ENCODE measurements at places on chromosomes 2 and 18.

- DNase-seq: no peak
Measured at GRCh38 chr18:48019557-48020325, 89.3 kb upstream of the SMAD2 start.

DNA sequence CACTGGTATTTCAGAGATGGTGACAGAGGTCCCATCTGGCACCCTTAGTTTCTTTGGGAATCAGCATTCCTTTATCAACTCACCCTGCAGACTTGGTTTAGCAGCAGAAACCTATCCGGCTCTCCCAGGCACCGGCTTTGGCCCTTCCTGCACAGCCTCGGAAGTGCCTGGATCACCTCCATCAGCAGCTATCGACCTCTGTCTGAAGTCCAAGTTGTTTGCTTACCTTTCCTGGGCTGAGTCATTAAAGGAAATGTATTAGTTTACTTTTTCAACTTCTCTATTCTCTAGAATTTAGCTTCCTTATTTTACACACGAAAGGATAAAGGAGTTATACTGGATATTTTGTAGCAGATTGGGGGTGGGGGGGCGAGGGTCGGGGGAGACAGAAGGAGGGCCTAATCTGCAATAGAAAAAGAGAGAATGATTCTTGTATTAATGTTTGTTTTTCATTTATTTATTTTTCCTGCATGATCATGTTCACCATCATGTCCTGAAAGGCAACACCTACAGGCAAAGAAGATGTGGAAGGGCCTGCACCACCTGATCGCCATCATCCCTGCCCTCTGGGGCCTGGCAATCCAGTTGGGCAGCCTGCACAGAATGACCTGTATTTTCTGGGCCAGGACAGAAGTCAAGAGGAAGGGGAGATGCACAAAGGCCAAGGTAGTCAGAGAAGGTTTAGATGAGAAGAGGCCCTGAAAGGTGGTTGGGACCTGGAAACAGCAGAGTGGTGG is 22.1 kb upstream of the MAT2A start:
- DNase-seq: no peak

DNA sequence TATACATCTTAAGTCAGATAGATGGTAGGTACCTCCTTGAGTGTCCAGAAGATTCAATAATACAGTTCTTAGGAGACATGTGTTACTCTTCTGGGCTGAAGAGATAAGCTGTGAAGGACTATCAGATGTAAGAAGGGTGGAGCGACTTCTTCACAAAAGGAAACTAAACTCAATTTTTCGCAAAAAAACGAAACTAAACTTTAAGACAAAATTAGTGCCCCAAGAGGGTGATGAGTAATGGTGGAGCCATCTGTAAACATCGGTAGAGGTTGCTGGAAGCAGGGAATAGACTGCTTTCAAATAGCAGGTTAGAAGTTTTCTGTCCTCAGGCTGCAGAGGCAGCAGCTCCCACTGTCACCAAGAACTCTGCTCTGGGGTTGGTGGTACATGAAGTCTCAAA is 111.6 kb upstream of the TACR1 start:
- DNase-seq: no peak

GRCh38 chr2:233976087-233976486 is 58.9 kb downstream of the TRPM8 start:
- DNase-seq: no peak

DNA sequence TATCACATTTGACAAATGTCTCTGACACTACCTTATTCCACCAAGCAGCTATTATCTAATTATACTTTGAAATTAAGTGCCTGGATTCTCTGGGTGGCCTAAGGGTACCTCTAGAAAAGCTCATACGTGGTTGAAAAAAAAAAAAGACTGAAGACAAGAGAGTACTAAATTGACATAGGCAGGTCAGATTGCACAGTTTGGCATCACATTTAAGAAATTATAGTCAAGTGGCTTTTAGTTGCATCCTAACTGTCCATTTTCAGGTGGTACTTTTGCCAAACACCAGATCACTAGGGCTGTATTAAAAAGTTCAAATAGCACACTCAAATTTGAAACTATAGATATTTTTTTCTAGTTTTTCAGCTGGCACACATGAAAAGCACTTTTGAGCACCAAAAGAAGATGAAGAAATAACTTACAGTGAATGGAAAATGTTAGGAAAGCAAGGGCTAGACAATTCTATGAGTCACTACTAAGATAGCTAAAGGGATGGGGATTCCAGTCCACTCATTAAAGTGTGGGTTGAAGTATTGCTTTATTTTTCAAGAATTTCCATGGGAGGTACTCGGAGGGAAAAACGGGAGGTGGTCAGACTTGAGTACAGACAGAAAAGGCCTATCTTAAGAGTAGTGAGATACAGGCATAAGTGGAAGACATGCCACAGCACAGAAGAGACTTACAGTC is 106.5 kb upstream of the COL5A2 start:
- no peak for DNase-seq

GRCh38 chr18:11654736-11655605 is 34.1 kb upstream of the GNAL start:
- no peak for DNase-seq

DNA sequence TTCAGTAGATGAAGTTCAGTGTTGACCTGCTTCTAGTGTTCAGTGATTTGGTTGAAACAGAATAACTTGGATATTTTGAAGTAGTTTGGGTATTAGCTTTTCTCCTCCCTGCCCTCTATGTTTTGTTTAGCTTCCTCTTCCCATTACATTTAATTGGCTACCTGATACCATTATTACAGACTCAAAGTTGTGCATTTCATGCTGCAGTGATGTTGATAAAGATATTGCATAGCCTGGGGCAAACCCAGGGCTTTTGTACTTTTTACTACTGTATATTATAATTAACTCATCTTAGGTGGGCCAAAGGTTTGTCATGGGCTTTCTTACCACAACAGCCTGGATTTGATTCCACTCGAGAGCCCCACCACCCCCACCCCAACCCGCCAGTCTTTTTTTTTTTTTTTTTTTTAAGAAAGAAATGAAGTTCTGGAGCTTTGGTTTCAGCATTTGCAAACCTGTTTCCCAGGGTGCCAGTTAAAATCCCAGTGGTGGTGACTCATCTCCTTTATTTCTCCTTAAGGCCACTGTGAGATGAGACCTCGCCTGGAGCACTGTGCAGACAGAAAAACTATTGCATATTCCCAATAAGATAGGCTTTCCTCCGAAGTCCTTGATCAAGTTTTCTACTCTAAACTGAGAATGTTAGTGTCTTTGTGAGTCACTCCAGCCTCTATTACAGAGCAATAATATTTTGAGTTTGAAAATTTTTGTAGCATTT is 393.7 kb upstream of the FANCL start:
- no peak for DNase-seq

DNA sequence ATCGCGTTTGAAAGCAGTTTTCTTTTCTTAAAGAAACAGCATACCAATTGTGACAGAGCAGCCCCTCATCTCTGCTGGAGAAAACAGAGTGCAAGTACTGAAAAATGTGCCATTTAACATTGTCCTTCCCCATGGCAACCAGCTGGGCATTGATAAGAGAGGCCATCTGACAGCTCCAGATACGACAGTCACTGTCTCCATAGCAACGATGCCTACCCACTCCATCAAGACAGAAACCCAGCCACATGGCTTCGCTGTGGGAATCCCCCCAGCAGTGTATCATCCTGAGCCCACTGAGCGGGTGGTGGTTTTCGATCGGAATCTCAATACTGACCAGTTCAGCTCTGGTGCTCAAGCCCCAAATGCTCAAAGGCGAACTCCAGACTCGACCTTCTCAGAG is 9.5 kb downstream of the GRHL1 start:
- DNase-seq: no peak

GRCh38 chr18:71189581-71189980 is 900.7 kb downstream of the SOCS6 start:
- DNase-seq: no peak

DNA sequence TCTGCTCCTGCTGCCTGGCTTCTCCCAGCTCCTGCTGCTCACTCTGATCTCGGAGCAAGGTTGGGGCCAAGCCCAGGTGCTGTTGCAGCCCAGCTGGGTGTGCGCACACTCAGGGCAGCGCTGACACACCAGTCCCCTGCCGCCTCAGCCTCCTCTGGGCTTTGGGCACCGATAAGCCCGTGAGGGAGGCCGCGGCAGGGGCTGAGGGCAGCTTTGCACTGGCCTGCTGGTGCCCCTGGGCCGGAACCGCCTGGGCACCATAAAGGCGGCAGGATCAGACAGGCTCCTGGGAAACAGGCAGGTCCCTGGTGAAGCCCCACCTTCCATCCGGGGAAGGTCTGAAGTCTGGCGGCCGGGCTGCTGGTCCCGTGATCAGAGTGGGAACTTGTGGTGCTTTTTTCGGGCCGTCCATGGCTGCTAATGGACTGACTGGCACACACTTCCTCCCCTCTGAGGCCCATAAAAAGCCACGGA is 14.1 kb upstream of the EML6 start:
- DNase-seq: no peak

DNA sequence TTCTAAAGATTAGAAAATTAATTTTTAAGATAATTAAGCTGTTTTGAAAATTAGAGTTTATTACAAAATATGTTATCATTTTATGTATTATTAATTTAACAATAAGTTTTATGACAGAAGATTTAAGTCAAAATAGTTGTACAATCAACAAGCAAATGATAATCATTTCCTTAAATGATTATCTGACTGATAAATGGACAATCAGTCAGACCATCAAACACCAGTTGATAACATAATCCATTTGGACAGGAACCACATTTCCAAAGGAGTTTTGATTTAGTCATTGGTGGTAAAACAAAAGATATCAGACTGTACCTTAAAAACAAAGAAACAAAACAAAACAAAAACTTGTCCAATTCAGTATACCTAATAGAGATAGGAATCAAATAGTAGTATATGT is 1.9 kb downstream of the TFPI start:
- DNase-seq: no peak

GRCh38 chr2:69214898-69215297 is 172.1 kb downstream of the GFPT1 start:
- DNase-seq: no peak

- DNase-seq: no peak
Measured at GRCh38 chr2:99959261-99960014, 183.0 kb downstream of the AFF3 start.

- no peak for DNase-seq
Measured at GRCh38 chr2:46555011-46555410, 75.6 kb downstream of the TMEM247 start.

GRCh38 chr18:67211646-67212045 is 304.9 kb downstream of the DSEL start:
- DNase-seq: no peak

- no peak for DNase-seq
Measured at GRCh38 chr18:36419188-36419899, 121.8 kb downstream of the FHOD3 start.

DNA sequence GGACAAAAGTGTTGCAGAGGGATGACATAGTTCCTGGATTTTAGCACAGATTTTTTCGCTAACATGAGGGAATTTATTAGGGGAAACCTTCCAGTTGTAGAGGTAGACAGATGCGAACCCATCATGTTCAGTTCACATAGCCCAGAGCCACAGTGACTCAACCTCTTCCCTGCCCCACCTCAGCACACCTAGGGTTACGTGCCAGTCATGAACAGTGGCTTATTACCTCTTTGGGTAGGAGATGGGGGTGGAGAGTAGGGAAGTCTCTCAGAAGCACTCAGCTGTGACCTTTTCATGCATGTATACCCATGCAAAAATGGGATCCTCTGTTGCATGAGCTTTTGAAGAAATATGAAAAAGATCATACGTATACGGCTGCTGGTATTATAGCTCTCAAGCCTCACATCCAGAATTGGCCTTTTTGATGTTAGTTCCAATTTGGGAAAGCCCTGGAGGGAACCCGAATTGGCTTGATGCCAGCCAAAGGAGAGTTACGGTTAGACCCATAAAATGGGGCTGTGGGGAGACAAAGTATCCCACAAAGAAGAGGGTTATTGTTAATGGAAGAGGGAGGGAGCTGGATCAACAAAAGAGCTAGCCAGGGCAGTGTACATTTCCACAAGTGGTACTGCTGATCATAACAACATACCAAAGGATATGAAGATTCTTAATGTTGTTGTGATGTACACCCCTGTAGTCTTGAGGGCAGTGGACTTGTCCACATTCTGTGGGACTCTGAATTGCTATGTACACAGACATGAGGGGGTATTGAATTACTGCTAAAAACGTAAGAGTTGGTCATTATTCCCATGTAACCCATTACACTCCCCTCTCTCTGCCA is 4.9 kb downstream of the TANC1 start:
- DNase-seq: no peak

DNA sequence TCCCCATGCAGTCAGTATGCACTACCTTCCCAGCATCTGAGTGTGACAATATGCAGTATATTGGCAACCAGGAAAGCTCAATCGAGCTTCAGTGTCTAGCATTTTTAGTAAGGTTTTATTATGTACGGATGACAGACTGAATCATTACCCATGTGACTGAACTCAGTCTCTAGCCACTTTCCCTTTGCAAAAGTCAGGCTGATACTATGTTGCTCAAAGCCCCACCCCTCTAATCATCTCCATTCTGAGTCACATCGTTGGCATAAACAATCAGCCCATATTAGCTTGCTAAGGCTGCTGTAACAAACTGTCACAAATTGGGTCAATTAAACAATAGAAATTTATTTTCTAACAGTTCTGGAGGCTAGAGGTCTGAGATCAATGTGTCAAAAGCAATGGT is 25.8 kb upstream of the SRD5A2 start:
- no peak for DNase-seq

GRCh38 chr2:206876216-206876860 is 63.0 kb upstream of the CPO start:
- DNase-seq: no peak

DNA sequence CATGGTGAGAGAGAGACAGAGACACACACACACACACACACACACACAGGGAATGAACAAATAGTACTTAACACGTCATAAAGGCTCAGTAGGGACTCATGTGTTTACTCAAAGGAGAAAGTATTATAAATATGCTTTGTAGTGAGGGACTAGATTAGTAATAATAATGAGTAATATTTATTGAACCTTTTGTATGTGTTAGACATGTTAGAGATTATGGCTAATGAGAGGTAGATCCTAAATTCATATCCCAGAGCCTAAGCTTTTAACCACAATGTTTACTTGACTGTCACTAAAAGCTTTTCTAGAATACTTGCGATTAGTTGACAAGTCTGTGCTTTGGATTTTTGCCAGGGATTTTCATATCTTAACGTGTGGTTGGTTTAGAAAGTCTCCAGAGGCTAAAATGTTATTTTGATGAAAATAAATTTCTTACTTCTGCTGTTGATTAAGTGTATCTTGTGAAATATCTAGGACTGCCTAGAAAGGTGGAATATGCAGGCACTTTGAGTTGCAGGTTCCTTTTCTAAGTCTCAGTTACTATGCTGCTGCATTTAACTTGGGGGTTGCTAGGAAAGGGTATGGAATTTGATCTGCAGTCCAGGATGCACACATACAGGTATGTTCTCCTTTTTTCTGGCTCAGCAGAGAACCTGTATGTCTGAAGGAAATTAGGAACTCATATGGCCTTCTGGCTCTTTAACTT is 64.5 kb downstream of the UBR3 start:
- no peak for DNase-seq

GRCh38 chr18:8845506-8845905 is 140.2 kb downstream of the MTCL1 start:
- no peak for DNase-seq
